Body of pancreas (tissue), 4 donors: ENCODE measurements at places on chromosomes 2 and 18. TPM values are rescaled to one million over a fixed set of nuclear protein-coding genes. Genes with fewer than 3 reads are reported as not detected.

Gene DLGAP1
- total RNA-seq: 7.9 TPM

DNA sequence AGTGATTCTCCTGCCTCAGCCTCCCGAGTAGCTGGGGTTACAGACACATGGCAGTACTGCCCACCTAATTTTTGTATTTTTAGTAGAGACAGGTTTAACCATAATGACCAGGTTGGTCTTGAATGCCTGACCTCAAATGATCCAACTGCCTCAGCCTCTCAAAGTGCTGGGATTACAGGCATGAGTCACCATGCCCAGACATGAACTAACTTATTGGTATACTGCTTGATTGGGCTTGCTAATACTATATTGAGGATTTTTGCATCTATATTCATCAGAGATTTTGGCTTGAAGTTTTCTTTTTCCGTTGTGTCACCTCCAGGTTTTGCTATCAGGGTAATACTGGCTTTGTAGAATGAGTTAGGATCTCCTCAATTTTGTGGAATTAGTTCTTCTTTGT is 706.1 kb upstream of the HS6ST1 start:
- no peak for DNase-seq

GRCh38 chr2:240622060-240622411 is 3.2 kb upstream of the GPR35 start:
- DNase-seq: peak; percentile 1

- DNase-seq: no peak
Observed at GRCh38 chr2:33077844-33078243, 131.1 kb downstream of the LTBP1 start.

DNA sequence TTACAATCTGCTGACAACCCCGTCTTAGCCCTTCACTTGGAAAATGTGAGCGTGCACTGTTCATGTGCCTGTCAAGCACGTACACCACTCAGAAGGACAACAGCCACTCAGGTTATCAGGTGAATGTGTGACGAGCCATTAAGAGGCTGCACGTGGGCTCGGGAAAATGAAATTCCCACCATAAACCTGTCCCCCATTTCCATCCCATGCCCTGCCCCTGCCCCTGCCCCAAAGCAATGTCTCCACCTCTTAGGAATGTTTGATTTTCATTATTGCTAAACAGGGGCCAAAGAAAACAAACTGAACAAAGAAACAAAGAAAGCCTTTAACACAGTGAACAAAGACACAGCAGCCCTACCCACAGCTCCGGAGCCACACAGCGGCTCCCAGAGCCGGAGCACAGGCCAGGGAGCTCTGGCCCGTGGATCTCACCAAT is 90.5 kb downstream of the TMEM18 start:
- DNase-seq: no peak

Gene UBE2F
- 69.9 TPM for total RNA-seq

Gene SMIM21
- not detected for total RNA-seq

DNA sequence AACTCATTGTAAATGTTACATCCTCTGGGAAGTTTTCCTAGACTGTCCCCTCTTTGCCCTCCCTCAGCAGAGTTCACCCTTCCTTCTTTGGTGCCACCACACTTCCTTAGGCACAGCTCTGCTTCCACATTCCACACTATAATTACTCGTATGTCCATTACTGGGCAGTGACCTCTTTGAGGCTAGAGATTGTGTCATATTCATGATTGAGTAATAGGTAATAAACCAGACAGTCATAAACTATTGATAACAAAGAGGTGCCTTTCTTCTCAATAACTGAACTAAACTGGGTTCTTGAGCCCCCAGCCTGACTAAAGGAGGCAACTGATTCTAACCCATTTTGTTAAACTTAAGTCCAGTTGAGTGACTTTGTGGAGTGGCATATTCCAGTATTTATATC is 28.3 kb downstream of the MYO3B start:
- DNase-seq: no peak

GRCh38 chr2:102424754-102425153 is 1.8 kb downstream of the IL18RAP start:
- DNase-seq: no peak

- DNase-seq: peak; percentile 54
Observed at GRCh38 chr18:10726198-10727068, 200.6 kb downstream of the NAPG start.

GRCh38 chr2:24472416-24472815 is 18.6 kb upstream of the NCOA1 start:
- DNase-seq: no peak

Gene HOXD9
- 0.33 TPM for total RNA-seq

DNA sequence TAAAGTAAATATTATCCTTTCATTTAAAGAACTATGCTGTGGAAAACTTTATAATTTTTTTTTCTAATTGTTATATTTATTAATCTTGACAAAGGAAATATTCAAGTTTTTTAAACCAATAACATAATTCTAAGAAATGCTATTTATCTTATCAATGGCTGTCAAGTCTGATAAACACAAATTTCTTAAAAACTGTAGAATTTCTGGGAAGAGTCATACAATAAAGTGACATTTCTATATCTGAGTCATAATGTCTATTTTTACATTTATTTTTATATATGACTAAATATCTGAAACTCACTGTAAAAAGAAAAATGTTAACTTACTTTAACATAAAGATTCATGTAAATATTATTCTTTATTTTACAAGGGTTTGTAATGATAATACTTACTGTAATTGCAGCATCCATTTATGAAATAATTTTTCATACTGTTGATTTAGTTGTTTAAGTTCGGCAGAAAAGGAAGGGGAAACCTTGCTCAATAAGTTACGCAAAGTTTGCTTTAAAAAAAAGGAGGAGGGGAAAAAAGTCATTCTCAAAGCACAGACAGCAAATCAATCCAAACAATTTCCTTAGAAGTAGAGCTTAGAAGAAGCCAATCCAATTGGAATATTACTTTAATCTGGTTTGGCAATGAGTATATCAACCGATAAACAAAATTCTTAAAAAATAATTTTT is 32.4 kb downstream of the ORC2 start:
- no peak for DNase-seq

DNA sequence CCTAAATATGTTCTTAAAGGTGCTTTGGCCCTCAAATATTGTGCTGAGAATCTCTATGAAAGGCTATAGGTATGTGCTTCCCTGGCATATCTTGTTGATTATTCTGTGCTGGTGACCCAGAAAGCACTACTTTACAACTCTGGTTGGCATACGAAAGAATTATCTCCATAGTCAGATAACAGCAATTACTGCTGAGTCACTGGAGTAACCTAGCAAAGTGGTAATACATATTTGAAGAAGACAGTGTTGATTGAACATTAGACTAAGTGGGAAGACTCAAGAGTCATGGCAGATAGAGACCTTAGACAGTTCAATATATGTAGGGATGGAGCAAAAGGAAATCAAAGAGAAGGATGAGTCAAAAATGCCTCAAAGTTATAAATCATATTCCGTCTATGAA is 1978.5 kb upstream of the LRRTM1 start:
- no peak for DNase-seq
